ENCODE measurements at places on chromosomes 1 and 21.

- no peak for DNase-seq
Observed at GRCh38 chr1:232457595-232457994, 172.3 kb downstream of the SIPA1L2 start.

DNA sequence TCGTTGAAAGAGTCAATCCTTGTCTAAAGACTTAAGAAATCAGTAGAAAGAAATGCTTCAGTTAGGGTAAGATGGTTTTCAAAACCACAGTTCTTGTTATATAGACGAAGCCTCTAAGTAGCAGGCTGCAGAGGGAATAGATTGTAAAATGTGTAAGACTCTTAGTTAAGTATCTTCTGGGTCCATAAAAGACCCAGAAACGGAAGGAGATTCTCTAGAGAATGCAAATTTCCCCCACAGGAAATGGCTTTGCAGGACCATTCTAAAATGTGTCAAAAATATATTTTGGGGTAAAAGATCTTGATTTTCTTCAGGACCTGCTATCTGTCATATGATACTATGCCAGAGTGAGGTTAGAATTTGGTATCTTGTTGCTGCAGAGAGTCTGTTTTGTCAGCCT is 13.4 kb downstream of the OR2T1 start:
- no peak for DNase-seq

GRCh38 chr1:212981571-212982328 is 31.4 kb downstream of the VASH2 start:
- DNase-seq, result no peak

DNA sequence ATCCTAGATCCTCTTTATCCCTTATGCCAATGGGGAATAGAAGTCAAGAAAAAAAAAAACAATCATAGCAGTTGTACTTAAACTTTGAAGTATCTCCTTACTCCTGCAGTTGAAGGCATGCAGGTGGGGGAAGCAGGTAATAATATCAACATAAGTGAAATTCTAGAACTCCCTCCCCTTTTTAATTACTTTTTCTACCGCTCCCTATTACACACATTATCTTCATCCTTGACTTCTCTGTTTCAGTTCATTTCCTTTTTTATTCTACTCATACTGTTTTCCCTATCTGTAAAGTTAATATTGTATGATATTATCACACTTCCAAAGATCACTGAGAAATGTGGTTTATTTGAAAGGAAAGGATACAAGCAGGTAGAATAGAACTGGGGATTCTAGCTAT is 962.0 kb downstream of the PLA2G4A start:
- no peak for DNase-seq

GRCh38 chr1:22333516-22334121 is 118.0 kb upstream of the ZBTB40 start:
- DNase-seq, result no peak

DNA sequence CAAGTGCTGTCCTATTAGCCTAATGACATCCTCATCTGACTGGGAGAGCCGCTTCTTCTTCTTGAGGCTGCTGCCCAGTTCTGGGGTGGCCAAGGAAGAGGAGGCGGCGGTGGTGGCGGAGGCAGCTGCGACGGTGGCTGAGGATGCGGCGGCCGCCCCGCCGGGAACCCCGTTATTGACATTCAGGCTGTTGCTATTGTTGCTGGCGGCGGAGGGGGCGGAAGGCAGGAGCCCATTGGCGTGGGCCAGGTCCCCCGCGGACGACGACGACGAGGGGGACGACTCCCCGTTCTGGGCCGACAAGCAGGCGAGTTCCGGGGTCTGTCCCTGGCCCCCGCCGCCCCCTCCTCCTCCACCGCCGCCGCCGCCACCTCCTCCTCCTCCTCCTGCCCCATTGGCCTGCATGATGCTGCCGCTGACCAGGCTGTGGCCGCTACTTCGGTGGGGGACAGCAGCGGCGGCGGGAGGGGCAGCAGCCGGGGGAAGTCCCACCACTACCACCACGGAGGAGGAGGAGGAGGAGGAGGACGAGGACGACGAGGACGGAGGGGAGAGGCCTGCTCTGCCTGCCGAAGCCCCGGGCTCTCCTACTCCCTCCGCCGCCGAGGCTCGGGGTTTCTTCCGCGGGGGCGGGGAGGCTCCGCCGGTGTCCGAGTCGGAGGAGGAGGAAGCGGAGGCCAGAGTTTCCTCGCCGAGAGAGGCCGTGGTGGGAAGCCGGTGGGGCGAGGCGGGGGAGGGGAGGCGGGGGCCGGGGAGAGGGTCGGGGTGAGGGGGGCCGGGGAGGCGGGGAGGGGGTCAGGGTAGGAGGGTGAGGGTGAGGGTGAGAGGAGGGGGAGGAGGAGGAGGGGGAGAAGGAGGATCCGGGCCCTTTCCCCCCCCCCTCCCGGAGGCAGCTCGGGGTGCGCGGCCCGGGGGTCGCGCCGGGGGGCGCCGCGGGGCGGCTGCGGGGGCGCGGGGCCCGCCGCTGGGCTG is 610 bp downstream of the WDR26 start:
- peak; percentile 75 for DNase-seq

GRCh38 chr1:103063921-103064320 is 44.4 kb downstream of the COL11A1 start:
- no peak for DNase-seq

DNA sequence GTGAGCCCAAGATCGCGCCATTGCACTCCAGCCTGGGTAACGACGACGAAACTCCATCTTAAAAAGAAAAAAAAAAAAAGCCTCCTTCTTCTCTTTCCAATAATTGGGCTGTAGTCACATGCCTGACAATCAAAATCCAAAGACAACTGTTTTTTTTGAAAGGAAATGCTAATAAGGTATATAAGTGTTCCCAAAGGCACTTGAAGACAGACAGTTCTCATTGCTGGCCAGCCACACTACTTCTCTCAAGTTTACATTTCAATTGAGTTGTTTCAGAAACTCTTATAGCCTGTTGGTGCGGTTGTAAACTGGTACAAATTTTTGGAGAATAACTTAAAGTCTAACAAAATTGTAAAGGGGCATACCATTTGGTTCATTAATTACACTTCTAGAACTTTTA is 23.3 kb downstream of the GATAD2B start:
- DNase-seq, result no peak

GRCh38 chr1:46675549-46676314 is 4.1 kb downstream of the TEX38 start:
- no peak for DNase-seq

DNA sequence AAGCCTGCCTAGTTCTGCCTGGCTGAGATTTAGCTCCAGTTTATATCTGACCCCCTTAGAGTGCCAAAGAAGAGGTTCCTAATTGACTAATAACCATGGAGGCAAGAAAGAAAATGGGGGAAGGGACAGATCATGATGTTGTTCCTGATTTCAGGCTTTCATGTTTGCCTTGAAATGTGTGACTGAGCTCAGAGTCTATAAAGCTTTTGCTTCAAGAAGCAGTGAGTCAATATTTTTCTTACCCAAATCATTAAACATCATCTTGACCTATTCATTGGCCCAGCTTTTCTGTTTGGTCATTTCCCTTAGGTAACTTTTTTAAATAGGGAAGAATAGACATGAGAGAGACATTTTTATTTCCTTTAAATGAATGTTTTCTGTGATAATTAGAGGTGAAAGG is 55.9 kb downstream of the HHAT start:
- no peak for DNase-seq

DNA sequence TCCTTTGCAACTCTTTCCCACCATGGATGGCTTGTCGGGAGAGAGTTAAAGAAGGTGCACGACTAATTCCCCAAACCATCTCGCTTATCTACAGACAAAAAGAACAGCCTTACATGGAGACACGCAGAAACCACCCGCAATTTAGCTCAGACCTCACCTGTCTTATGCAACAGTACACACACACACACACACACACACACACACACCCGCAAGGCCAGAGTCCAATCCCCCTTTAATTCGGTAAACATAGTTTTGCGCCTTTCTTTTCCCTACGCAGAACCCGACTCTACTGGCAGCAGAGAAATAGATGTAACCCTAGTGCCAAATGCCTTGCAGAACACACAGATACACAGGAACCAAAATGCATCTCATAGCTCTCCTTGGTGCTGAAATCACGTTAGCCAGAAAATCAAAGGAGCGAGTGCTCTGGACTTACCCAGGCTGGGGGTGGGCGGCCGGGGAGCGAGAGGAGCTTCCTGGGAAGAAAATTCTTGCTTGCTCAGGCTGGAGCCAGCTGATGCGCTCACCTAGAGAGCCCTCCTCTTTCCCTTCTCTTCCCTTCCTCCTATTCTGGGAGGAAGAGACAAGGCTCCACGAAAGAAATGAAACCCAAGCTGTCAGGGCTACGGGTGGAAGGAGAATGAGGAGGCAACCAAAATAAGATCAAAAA is 470 bp downstream of the TNR start:
- DNase-seq, result peak; percentile 51

DNA sequence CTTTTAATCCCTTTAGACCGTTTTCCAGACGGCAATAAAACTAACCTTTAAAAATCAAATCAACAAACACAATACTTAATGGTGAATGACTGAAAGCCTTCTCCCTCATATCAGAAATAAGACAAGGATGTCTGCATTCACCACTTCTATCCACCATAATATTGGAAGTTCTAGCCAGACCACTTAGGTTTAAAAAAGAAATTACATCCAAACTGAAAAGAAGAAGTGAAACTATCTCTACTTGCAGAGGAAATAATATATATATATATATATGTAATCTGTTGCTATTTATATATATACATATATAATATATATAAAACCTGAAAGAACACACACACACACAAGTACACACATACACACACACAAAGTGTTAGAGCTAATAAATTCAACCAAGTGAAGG is 100.4 kb downstream of the BRINP3 start:
- no peak for DNase-seq

GRCh38 chr1:151718011-151718431 is 1.4 kb upstream of the CELF3 start:
- DNase-seq, result no peak

- DNase-seq, result no peak
Observed at GRCh38 chr1:65045022-65045817, 78.9 kb upstream of the JAK1 start.

- DNase-seq, result no peak
Observed at GRCh38 chr1:111990026-111990877, 784 bp upstream of the KCND3 start.

DNA sequence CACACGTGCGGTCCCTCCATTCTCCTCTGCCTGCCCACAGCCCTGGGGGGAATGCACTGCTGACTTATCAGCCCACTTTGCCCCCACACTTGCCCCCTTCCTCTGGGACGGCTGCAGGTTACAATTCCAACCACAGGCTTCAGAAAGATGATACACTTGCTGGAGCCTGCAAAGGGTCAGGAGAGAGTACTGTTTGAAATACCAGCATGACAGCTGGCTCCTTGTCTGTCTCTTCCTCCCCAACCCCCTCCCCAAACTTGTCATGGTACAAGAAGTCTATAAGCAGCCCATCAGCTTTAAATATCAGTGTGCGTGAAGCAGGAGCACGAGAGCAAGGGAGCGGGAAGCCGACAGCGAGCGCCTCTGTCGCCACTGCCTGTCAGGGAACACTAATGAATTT is 62.4 kb downstream of the ERI3 start:
- peak; percentile 13 for DNase-seq

GRCh38 chr21:46121286-46122221 is 23.6 kb downstream of the COL6A2 start:
- no peak for DNase-seq

- no peak for DNase-seq
Observed at GRCh38 chr21:43321111-43321510, 105.8 kb downstream of the SIK1 start.

GRCh38 chr1:25796811-25797458 is 3.1 kb upstream of the SELENON start:
- peak; percentile 56 for DNase-seq

GRCh38 chr1:32972814-32973428 is 8.3 kb upstream of the RNF19B start:
- peak; percentile 80 for DNase-seq

GRCh38 chr1:2190491-2190976 is 4.0 kb downstream of the FAAP20 start:
- DNase-seq, result no peak

DNA sequence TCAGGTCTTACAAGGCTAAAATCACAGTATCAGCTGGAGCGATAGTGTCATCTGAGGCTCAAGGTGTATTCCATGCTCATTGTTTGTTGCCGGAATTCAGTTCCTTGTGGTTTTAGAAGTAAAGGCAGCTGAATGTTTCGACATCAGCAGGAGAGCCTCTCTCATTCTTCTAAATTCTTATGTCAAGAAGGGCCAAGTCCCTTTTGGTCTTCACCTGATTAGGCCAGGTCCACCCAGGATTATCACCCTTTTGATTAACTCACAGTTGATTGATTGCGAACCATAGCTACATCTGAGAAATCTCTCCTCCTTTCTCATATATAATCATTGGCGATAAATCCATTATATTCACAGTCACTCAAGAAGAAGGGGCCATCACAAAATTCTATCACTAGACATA is 806.7 kb upstream of the PRMT6 start:
- no peak for DNase-seq

DNA sequence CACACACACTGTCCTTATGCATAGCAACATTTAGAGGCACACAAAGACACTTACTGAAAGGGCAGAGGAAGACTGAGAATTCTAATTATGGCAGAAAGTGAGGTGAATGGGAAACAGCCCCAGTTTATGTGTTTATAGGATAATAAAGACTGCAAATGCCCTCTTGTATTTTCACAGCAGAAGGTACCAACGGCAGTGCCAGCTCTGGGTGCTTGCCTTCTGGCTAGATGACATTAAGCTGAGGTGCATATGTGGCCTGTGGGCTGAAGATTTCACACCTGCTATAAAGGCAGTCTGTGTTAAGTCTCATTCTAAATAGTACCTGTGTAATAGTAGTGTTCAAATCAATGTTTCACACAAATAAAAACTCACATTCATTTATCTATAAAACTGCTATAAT is 347.2 kb upstream of the ZRANB2 start:
- no peak for DNase-seq

DNA sequence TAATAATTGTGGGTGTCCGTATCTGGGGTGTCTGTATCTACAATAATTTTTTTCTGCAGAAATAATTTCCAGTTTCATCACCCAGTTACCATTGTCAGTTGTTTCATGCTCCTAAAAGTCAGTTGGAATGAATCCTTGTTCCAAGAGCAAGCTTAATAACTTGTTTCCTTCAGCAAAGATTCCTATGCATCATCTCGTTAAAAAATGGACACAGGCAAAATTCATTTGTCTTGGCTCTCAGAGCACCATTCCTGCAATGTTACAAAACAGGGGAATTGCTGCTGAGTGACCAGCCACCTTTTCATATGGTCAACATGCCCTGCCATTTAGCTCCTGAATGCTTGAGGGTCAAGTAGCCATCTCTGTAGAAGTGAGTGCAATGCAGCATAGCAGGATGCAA is 393.4 kb downstream of the KCNT2 start:
- no peak for DNase-seq

DNA sequence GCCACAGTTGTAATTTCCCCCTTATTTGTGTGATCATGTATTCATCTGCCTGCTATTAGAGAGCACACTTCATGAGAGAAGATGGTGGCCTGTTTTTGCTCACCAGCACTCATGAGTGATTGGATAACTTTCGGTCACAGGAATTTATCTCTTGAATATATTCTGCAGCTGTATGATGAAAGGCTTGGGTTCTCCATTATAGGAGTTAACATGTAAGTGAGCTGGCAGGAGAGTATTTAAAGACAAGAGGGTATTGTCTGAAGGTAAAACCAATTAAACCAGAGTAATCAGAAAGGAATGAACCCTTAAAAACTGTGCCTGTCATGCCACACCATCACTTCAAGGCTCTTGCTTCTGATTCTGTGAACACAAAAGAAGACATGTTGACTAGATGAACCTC is 574.9 kb upstream of the CAMK1G start:
- DNase-seq, result no peak

- DNase-seq, result no peak
Observed at GRCh38 chr1:228845101-228845500, 109.8 kb downstream of the RHOU start.

- peak; percentile 77 for DNase-seq
Observed at GRCh38 chr1:1349256-1350012, at the start of gene DVL1. Gene DVL1 (minus strand): TSS chr1:1349418. CDS start chr1:1349065, 353 bp downstream.

- DNase-seq, result no peak
Observed at GRCh38 chr21:31293986-31294385, 50.1 kb downstream of the TIAM1 start.
